ENCODE measurements at places on chromosomes 12 and 14. TPM values are rescaled to one million over a fixed set of nuclear protein-coding genes. Genes with fewer than 3 reads are reported as not detected.

Gene DPPA3
- total RNA-seq, result not detected

Gene SCN8A
- 6.8 TPM for total RNA-seq

DNA sequence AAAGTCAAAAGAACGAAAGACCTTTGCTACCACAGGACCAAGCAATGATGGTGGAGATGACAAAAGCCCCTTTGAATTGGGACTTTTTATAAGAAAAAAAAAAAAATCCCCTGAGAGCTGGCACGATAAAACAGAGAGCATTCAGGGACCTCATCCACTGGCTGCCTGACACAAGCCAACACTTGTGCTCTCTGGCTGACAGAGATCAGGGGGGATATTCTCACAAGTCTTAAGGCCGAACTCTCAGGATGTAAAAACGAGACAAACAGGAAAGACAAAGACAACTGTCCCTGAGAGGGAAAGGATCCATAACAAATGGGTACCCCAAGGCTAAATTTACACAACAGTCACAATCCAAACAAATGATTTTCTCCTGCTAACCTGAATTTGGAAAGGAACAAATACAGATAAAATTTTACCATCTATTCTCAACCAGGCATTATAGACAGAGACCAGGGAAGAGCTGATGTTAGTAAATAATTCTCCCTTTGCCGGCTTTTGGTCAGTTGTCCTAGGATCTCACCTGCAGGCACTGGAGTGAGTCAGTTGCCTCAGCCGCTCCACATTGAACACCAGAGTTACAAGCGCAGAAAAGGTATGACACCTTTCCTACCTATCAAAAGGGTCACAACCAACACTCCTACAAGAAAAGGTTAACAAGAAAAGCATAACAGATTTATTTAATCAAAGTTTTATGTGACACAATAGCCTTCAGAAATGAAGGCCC lies 37.9 kb upstream of the GARIN6 start:
- no peak for DNase-seq

DNA sequence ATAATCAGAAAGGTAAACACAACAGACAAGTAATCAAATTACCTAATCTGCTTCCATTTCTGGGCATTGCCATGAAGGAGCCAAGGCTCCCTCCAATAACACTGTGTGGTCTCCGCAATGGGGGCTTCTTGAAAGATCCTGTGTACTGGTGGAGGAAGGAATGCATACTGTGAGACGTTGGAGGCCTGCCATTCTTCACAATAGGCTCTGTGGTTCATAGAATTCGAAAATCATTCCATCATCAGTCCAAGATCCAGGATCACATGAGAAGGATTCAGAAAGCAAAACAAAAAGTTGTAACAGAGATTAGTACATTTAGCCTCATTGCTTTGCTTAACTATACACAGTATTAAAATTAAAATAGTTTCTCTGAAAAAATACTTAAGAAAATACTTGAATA lies 76.3 kb downstream of the CDK17 start:
- no peak for DNase-seq

GRCh38 chr12:56321027-56321426 lies 5.2 kb upstream of the CNPY2 start:
- no peak for DNase-seq

DNA sequence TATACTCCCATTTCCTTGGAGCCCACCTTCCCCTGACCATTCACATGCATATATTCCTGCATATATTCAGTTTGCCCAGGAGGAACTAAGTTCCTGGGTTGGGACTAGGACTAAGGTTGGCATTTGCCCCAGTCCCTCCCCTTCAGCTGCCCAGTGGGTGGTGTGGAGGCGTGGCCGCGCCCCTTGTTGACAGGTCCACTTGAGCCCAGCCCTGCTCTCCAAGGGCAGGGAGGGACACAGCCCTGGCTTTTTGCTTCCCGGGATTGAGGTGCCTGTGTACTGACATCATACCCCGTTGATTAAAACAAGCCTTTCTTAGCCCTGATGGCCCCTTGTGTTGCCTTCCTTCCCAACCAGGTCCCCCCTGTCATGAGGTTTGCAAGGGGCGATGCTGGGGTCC lies 7.3 kb downstream of the ERBB3 start:
- peak; percentile 91 for DNase-seq

GRCh38 chr12:115949675-115950074 lies 327.8 kb downstream of the MED13L start:
- no peak for DNase-seq

Data from transverse colon (tissue), 4 donors.